ENCODE measurements at places on chromosomes 7 and 10.

DNA sequence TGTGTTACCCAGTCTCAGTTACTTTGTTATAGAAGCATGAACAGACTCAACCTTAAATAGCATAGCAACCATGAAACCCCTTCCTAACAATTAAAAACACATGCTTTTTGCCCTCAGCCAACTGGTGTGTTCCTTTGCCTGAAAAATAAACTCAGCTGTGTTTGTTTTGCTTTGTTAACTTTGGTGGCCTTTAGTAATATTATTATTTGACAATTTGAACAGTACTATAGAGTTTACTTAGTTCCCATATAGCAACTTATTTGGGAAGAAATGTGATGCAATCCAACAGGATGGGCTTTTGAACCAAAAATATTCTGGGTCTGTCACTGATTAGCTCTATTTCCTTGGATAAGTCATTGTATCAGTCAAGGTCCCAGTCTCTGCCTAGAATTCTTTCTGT lies 22.5 kb upstream of the MKLN1 start:
- DNase-seq = no peak

DNA sequence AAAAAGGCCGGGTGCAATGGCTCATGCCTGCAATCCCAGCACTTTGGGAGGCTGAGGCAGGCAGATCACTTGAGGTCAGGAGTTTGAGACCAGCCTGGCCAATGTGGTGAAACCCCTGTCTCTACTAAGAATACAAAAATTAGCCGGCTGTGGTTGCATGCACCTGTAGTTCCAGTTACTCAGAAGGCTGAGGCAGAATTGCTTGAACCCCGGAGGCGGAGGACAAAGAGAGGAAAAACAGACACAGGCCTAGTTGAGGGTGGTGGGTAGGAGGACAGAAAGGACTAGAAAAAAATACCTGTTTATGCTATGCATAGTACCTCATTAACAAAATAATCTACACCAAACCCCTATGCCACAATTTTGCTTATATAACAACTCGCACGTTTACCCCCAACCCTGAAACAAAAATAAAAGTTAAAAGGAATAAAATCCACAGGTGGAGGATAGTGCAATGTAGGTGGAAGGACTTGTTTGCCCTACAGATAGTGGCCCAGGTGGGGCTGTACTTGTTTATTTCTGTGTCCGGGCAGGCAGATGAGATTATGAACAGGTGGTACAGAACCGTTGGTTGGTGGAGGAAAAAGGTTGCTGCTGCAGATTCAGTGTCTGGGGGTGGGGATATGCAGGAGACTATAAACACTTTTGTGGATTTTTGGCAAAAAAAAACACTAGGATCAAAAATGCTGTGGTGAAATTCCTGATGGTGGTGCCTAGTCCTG lies 5.1 kb downstream of the ZNF680 start:
- DNase-seq = no peak

DNA sequence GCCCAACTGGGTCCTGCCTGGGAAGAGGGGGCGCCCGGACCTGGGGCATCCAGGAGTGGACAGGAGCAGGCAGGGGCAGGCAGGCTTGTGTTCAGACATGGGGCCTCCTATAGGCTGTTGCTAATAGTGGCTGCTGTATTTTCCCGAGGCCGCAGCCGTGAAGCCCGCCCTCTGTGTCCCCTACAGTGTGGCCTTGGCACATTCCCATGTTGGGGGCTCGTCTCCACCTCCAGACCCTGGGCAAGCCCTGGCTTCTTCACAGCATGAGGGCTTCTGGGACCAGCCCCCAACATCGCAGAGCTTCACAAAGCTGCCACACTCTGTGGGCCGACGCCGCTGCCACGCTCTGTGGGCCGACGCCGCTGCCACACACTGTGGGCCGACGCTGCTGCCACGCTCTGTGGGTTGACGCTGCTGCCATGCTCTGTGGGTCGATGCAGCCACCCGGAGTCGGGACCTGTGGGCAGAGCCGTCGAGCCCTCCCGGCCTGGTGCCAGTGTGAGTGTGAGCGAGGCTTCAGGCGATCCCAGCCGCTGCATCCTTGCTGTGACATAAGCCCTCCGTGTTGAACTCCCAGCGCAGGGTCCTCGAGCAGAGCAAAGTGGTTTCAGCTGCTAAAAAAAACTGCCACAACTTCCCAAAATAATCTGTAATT lies 109.0 kb downstream of the INPP5A start:
- no peak for DNase-seq

- no peak for DNase-seq
These were observed 29.1 kb downstream of the GARIN1A start for GRCh38 chr7:128701062-128701785.

DNA sequence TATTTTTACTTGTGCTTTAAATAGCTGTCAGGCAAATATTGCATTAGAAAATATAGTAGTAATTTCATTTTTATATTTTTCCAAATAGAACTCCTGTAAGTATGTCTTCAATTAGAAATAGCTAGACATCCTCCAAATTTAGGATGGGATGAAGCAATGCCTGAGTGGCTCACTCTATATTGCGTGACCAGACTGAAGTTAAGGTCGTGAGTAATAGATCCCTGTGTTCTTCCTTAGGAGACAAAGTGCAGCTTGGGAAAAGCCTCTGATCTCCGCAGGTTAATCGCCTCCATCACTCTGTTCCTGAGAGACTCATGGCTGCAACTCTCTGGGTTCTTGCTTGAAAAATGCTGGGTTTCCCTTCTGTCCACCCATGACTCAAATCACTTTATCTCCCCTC lies 484.8 kb upstream of the ANKRD30A start:
- DNase-seq = no peak

GRCh38 chr10:3901370-3901769 lies 116.4 kb upstream of the KLF6 start:
- DNase-seq = no peak

DNA sequence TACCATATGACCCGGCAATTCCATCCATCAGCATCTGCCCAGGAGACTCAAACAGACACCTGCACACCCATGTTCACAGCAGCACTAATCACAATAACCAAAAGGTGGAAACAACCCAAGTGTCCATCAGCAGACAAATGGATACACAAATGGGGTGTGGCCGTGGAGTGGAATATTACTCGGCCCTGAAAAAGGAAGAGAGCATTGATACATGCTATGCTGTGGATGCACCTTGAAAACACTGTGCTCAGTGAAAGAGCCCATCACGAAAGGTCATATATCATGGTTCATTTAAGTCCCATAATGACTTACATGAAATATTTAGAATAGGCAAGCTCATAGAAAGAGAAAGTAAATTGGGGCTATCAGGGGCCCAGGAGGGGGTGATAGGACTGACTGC lies 57.5 kb upstream of the DNAAF5 start:
- no peak for DNase-seq

- DNase-seq = peak; percentile 16
These were observed 50.7 kb upstream of the ITGB8 start for GRCh38 chr7:20279979-20280378.

GRCh38 chr7:16638282-16639280 lies 7.0 kb downstream of the ANKMY2 start:
- DNase-seq = no peak

All from erythroblast (primary cell).